Heart left ventricle (tissue), 16 donors: ENCODE measurements at places on chromosomes 11 and 22.

- DNase-seq, result no peak
Measured at GRCh38 chr11:71485063-71485399, 32.0 kb downstream of the NADSYN1 start.

GRCh38 chr11:6258571-6259081, 1.0 kb upstream of the CCKBR start:
- DNase-seq, result no peak

GRCh38 chr11:98434296-98434695, 586.5 kb upstream of the CNTN5 start:
- DNase-seq, result no peak

GRCh38 chr22:22111267-22111751, 128.7 kb upstream of the TOP3B start:
- DNase-seq, result no peak

DNA sequence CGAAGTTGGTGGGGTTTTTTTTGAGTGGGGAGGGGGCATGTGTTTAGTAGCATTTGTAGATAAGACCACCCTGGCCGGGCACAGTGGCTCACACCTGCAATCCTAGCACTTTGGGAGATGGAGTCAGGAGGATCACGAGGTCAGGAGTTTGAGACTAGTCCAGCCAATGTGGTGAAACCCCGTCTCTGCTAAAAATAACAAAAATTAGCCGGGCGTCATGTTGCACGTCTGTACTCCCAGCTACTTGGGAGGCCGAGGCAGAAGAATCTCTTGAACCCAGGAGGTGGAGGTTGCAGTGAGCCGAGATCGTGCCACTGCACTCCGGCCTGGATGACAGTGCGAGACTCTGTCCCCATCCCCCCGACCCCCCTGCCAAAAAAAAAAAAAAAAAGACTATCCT, 34.6 kb downstream of the CECR2 start:
- DNase-seq, result no peak

GRCh38 chr11:23554002-23554401, 693.7 kb upstream of the CCDC179 start:
- DNase-seq, result no peak

DNA sequence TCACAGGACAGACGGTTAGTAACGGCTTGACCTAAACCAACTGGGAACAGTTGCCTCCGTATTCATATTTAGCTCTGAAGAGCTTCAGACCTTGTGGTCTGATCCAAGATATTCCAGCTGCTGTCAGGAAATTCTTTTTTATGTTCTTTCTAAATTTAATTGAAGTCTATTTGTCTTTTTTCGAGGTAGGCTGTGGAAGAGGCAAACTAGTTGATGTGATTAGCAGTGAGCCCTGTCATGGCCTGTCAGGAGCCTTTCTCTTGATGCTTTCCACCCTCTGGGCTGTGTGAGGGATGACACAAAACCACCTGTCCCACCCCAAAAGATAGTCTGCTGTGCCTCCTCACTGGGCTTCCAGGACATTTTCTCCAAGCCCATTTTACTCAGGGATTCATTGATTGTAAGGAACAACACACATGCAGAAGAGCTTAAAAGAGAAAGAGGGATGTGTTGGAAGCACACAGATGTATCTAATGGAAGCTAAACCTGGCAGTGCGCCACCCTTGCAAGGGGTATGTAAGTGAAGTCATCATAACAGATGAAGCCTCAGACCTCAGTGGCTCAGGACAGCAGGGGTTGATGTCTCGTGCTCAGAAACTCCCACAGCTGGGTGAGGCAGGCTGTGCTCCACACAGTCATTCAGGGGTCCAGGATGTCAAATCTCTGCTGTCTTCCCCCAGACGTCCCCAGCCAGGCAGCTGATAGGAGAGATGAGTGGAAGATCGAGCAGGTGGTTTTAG, 170.0 kb downstream of the NCAM1 start:
- DNase-seq, result no peak

DNA sequence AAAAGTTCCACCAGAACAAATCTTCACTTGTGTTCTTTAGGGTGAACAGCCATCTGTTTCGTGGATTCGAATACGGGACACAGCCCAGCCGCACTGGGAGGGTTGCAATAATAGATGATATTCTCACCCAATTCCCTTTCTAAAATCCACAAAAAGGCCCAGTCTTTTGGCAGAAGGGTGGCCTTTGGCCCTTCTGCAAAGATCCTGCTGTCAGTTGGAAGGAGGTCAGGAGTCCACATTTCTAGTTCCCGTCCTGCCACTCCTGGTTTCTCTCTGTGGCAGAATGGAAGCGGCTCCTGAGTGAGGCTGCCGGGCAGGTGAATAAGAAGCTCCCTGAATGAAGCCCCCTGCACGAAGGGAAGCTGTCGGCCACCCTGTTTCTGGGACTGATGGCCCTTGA, 11.2 kb upstream of the LINC01488 start:
- DNase-seq, result peak; percentile 13

GRCh38 chr11:69360606-69361005, 66.7 kb downstream of the MYEOV start:
- DNase-seq, result no peak

DNA sequence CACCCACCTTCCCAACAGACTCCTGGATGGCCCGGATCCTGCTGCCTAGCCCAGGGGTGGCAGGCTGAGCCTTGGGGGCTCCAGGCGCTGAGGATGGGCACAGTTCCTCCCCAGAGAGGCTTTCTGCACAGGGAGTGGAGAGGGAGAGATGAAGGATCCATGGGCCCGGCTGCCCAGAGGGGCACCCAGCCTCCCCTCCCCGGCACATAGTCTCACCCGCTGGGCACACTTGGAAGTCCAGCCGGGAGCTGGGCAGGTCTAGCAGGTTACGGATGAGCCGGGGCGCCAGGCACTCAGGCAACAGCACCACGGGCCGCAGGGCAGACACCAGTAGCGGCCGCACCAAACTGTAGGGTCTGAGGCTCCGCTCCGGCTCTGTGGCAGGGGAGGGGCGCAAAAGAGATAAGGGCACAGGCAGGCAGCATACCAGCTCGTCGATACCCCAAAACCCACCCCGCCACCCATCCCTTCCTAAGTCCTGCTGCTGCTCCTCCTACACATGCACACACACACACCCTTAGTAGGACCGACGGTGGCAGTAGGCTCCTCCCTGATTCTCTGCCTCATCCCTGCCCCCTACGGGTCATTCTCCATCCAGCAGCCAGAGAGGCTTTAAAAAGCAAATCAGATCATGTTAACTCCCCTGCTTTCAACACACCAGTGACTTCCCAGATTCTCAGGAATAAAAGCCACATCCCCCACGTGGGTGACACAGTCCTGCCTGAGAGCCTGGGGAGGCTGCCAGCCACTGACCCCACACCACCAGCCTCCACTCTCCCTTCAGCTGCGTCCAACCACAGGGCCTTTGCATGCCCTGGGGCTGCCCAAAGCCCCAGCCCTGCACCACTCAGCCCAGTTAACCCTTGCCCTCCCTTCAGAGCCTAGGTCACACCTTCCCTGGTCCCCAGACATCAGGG, 6.5 kb upstream of the MFNG start:
- no peak for DNase-seq

DNA sequence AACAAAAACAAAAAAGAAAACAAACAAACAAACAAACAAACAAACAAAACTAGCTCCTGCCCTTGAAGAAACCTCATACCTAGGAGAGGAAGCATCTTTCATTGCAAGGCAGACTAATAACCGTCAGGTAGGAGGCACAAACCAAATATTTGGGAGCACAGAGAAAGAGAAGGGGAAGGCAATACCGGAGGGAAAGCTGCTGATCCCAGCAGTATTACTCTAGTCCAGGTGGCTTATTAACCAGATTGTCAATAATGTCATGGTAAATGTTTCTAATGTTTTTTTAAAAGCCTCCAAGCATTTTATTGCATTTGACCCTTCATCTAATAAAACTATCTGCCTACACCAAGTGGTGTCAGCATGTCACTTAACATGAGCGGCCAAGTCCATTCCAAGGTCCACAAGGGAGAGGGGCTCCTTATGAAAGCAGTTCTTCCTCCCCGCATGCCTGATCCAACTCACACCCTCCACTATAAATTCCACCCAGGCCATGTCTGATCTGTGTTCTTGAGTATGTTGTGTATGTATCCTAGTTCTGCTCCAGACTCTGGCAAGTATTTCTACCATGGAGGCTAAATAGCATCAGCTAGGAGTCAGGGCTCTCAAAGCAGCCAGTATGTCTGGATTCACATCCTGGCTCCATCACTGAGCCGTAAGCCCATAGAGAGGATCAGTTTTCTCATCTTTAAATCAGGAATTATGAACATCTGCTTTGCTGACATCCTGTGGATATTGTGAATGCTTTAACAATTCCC, 208.1 kb upstream of the TENM4 start:
- DNase-seq, result no peak

DNA sequence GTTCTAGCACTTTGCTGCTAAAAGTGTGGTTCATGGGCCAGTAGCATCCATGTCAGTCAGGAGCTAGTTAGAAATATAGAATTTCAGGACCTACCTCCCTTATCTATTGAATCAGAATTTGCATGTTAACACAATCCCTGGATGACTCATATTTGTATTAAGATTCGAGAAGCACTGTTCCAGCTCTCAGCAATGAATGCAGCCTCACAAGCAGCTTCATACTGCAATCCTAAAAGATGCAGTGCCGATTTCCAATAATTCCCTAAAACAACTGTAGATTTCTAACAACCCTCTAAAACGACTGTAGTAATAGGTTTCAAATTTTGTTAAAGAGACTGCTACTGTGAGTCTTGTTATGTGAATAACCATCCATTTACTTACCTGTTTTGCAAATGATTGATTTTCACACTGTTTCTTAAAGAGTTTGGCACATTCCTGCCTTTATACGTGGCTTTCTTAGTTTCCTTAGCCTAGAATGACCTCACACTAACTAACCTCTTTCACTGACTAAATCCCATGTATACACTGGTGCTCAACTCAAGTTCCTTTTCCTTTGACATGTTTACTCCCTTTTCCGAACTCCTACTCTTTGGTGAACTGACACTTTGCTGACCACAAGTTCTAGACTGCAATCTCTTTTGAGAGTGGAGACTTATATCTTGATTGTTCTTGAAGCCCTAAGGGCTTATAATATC, 511.8 kb downstream of the METTL15 start:
- DNase-seq, result no peak

DNA sequence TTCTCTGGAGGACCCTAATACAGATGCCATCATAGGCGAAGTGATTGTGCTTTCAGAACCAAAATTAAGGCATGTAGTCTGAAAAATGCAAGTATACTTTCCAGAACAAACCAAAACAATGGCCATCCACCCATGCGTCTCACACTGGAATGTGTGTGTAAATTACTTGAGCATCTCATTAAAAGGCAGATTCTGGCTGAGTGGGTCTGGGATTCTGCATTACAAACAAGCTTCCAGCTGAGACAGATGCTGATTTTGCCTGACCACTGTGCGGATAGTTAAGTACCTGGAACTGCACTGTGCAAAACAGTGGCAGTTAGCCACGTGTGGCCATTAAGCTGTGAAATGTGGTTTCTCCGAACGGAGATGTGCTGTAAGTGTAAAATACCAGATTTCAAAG, 26.2 kb downstream of the RRP7A start:
- DNase-seq, result no peak

DNA sequence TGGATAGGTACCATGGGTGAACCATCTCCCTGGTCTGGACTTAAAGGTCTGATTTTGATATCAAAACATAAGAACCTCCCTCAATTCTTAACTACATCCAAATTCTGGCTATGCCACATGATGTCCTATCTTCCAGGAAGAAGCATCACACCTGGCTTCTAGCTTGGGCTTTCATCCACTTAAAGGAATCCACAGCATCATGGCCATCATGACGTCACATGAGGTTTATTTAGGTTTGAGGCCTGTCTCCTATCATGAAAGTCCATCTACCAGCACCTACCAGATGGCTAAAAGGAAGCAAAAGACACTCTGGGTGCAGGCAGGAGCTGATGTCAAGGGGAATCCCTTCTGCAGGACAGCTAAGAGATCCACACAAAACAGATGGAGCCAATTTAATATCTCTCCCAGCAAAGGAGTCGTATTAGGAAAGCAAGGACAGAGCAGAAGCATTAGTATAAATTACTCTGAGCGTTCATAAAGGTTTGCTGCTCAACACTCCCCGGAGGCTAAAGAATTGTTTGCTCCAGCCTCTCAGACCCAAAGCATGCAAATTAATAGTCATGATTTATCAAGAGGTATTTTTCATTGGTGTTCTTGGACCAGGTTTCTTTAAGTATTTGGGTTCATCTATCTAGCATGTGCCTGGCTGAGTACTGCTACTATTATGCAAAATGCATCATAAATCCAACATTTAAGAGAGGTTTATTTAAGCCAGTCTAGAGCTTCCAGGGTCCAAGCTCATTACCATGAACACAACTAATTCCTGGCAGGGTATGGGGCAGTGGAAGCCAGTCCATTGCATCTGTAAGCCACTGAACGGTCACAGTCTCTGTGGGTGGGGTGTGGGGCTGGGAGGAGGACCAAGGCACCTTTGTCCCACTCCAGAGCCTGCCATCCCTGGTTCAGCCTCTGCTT, 47.2 kb downstream of the GALNT18 start:
- no peak for DNase-seq

DNA sequence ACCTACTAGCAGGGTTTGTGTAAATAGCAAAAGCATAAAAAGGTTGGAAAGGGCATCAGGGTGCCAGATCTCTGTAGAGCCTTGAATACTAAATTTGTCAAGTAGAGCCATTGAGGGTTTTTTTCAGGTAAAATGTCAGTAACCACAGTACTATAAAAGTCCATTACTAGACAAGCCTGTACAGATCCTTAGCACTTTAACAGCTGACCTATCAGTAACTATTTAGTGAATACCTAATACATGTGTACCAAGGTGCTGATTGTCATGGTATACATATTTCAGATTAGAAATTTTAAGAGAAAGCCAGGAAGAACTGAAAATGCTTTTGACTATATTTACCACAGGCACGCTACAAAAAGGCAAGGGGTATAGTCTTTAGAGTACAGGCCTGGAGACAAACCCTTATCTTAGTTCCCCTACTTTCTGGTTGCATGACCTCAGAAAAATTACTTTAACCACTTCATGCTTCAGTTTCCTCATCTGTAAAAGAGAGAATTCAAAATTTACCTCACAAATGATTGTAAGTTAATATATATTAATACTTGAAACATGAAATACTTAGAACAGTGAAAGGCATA, 57.9 kb downstream of the RAB38 start:
- no peak for DNase-seq

GRCh38 chr11:95426823-95427462, 195.9 kb upstream of the SESN3 start:
- DNase-seq, result no peak

DNA sequence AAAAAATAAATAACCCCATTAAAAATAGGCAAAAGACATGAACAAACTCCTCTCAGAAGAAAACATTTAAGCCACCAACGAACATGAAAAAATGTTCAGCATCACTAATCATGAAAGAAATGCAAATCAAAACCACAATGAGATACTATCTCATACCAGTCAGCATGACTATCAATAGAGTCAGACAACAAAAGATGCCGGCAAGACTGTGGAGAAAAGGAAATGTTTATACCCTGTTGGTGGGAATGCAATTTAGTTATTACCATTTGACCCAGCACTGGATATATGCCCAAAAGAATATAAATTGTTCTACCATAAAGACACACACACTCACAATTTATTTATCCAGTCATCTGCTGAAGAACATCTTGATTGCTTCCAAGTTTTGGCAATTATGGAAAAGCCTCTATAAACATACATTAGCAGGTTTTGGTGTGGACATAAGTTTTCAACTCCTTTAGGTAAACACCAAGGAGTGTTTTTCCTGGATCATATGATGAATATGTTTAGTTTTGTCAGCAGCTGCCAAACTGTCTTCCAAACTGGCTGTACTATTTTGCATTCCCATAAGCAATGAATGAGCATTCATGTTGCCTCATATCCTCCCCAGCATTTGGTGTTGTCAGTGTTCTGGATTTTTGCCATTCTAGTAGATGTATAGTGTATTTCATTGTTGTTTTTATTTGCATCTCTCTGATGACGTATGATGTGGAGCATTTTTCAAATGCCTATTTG, 28.0 kb downstream of the OR8D1 start:
- DNase-seq, result no peak
